ENCODE measurements at places on chromosomes 7 and 10.

DNA sequence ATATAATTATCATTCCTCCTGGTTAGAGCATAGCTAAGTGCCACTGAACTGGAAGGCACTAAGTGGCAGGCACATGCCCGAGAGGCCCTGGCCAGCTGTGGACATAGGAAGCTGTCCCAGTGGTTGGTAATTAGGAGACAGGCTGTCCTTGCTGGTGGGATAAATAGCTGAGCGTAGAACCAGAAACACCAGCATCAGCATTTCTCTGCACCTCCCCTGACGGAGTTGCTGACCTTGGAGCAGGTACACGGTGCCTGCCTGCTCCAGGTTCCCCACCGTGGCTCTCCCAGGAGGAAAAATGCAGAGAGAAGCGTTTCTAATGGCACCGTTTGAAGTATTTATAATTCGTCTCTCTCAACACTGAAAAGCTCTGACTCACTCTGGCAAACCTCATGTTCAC, 5.6 kb upstream of the ABLIM1 start:
- DNase-seq, result no peak

DNA sequence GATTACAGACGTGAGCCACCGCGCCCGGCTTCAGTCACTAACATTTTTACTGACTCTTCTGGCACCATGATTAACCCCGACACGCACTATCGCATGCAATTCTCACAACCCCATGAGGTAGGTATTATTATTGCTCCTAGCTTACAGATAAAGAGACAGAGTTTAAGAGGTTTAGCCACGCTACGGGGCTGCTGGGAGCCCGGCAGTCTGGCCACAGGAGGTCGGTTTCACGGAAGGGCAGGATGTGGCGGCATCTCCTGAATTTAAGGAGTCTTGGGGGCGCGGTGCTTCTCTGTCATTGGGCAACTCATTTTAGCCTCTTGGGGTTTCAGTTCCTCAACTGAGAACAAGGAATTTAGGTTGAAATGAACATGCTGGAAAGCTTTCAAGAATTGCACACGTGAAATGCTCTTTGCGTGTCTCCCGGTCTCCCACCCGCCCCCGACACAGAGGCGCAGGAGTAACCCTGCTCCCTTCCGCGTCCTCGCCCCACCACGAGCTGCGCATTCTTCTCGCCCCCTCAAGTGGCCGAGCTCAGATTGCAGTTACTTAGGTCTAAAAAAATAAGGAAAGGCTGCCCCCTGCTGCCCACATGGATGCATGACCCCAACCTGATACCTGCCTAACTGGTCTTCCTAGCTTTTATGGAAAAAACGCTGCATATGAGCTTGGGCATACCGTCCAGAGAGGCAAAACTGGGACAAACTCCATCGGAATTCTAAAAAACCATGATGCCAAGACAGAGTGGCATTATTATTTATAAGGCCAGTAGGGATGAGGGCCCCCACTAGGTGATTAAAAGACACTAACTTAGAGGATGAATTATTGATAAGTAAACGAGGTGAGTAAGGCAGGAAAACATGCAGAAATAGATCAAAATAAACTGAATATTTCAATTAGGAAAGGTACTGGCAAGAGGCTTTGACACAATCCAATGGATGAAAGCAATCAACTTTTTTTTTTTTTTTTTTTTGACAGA, 12.4 kb downstream of the PRSS2 start:
- DNase-seq, result peak; percentile 90

DNA sequence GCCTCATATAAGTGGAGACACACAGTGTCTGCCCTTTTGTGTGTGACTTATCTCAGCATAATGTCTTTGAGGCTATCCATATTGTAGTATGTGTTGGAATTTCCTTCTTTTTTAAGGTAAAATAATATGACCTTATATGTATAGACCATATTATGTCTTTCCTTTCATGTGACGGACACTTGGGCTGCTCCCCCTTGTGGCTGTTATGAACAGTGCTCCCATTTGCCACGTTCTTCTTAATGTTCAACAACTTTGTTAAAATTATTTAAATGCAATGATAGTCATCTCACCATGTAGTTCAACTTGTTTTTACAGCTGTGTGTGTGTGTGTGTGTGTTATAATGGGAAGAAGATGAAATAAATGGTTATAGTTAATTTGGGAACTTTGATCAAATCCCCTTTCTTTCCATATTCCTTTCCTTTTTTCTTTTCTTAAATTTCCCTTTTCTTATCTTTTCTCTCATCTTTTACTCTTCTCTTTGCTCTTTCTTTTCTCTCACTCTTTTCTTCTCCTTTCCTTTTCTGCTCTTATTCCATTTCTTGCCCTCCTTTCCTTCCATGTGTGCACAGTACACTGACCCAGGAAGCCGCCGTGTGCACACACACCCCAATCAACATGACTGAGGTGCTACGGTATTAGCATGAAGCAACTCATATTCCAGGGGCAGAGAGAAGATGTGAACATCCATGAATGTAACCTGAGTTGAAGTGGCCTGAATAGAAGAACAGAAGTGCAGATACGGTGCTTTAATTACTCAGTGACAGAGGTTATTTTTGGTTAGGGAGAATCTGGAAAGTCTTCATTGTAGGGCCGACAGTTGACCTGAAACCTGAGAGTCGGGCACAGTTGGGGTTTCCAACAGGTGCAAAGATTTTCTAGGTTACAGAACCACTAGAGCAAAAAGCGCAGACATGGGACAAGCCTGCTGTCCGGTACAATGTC, 596.6 kb downstream of the SDK1 start:
- DNase-seq, result no peak

DNA sequence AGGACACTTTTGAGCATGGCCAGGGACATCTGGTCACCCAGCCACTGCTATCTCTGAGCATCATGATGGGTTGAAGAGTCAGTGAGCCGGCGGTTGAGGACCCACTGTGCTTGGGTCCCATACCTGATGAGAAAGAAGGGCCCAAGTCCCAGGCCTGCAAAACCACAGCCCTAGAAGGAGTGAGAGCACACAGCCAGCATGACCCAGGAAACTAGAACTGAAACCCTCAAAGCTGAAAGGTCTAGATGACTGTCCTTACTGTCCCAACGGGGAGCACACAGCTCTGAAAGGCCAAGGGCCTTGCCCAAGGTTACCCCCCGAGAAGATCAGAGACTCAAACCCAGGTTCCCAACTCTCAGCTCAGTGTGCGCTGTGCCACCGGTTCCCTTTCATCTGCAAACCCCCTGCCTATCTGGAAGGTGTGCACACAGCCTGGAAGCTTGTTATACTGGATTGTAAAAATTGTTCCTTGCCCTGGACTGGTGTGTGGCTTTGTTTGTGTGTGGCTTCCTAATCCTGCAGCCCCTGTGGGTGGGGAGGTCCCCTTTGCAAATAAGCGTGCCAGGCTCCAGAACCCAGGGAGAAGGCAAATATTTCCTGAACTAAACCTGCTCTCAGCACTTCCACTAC, 22.6 kb upstream of the PSAP start:
- no peak for DNase-seq

- no peak for DNase-seq
Observed at GRCh38 chr7:91045606-91046005, 218.6 kb upstream of the FZD1 start.

DNA sequence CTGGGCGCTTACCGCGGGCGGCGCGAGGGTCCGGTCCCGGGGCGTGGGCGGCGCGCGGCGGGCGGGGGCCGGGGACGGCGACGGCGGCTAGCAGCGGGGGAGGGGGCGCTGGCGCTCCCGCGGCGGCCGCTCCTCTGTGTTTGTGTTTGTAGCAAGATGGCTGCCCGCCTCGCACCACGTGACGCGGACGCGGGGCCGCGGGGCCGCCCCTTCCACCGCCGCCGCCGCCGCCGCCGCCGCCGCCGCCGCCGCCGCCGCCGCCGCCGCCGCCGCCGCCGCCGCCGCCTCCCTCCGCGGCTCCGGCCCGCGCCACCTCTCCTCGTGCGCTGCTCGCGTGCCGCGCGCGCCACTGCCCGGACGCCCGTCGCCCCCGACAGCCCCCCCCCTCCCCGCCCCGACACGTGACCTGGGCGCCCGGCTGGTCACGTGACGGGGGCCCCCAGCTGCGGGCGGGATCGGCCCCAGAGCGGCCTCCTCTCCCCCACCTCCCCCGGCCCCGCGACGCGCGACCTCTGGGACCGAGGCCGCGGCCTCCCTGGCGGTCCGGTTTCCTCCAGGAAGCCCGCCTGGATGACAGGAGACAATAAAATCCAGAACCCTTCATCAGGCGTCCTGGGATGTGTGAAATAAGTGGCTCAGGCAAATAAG, at the start of gene GIGYF1:
Gene GIGYF1 (minus strand): TSS at position 153 of the 648 bp plus-strand sequence. CDS start 6,012 bp downstream, outside the sequence.
- peak; percentile 61 for DNase-seq

DNA sequence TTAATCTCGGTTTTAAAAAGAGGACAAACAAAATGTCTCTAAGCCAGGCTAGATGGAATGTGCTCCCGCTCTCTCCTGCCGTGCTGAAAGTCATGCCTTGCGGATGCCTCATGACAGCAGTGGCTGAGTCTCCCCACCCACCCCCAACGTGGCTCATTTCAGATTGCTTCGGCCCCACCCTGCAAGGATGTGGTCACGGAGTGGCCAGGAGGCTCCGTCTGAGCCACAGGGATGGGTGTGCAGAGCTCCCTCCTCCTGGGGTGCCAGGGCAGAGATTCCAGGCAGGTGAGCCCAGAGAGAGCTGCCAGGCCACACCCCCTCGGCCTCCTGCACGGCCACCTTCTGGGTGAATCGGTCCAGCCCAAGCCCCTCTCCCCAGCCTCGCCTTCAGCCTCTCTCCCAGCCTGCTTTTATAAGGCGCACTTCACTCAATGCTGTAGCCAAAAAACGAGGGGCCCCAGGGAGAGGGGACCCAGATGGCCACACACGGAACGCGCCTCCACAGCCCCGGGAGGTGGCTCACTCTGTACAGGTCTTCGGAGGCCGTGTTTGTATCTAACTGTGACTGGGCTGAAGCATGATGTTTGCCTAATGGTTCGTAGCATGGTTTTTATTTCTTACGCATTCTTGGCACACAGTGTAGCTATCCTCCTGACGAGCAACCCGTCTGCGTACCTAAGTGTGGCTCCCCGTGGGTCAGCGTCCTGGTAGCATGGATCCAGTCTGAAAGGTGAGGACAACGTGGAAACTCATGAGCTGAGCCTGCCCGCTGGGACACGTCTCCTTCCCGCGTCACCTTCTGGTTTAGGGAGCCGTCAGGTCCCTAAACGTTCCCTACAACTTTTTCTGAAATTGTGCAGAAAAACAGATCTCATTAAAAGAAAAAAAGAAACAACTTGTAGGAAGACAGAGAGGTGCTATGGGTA, 413.8 kb upstream of the FOXK1 start:
- no peak for DNase-seq

DNA sequence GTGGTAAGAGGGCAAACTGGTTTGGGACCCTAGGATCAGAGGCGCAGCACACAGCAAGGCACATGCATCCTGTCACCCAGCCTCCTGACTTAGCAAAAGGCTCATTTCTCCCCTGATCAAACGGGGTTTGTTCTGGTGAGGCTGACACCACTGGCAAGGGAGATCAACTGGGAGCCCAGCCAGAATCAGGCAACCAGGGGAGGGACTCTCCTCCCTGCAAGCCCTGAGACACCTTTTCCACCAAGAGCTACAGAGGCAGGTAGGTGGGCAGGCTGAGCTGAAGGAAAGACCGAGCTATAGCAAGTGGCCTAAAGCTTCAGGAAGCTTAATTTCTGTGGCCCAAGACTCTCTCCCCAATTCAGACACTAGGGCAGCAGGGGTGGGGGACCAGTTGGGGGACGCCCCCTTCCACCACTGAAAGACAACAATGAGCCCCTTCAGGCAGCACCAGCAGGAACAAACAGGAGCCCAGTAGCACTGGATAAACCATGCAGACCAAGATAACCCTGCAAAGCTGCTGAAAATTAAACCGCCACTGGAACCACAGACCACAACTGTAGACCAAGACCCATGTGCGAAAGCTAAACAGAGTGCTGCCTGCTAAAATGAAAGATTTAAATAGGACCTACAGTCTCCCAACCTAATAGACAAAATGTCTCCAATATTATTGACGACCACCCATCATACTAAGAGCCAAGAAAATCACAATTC, 27.1 kb upstream of the SAR1A start:
- peak; percentile 31 for DNase-seq

DNA sequence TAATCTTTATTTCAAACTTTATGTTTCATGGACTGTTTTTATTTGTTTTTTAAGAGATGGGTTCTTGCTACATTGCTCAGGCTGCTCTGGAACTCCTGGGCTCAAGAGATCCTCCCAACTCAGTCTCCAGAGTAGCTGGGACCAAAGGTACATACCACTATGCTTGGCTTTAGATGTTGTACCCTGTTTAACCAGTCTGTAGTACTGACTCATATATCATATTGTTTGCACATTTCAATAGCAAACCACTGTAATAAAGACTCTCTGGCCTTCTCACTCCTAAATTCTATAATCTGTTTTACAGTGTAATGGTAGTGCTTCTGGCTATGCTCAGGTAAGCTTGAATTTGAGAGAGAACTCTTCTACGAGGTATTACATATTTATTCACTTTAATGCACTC, 413.6 kb upstream of the PCDH15 start:
- DNase-seq, result no peak

GRCh38 chr7:156616269-156617202, 24.0 kb upstream of the RNF32 start:
- DNase-seq, result no peak

DNA sequence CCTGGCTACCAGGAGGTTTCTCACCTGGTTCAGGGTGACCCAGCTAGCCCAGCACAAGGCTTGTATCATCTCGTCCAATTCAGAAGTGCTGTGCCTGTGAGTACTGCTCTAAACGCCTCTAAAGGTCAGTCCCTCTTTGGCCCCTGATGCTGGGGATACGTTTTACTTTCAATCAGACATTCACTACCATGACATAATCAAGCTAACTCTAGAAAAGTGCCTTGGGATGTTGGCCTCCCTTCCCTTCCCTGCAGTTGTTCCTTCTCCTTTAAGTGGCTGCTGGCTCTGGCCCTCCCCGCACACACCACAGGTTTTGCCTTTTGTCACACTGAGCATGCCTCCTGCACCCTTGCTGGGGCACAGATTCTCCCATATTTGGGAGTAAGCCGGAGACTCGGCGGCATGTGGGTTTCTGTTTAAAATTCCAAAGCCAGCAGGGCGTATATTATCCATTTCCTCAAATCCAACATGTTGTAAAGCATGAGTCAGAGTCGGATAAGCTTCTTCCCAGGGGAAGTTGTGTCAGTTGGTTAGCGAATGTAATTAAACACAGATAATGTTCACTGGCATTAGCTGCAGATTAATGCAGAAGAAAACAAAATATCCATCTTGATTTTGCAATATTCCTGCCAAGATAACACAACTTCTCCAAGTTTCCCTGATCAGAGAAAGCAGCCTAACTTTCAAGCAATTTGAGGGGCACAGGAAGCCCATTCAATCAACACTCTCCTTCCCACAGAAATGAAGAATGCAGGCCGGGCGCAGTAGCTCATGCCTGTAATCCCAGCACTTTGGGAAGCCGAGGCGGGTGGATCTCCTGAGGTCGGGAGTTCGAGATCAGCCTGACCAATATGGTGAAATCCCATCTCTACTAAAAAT, 31.8 kb upstream of the VCL start:
- no peak for DNase-seq

DNA sequence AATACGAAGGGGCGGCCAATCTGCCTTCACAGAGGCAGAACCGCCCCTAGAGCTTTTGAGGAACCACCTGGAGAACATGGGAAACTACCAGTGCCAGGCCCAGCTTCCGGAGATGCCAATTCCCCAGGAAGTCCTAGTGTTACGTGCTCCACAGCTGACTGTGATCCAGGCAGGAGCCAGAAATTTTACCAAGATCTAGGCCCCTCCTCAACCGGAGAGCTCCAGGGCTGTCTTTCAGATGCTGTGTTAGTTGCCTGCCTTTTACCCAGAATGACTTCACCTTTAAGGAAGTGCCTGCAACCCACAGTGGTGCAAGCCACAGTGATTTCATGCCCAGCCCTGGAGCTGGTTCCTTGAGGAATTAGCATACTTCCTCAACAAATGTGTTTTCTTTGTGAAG, 62.9 kb downstream of the ELMO1 start:
- no peak for DNase-seq

- peak; percentile 45 for DNase-seq
Observed at GRCh38 chr7:150631084-150631826, 930 bp downstream of the GIMAP6 start.
